Cortex of kidney (tissue), 1 donor: ENCODE measurements at places on chromosomes 1 and 21.

GRCh38 chr1:97053268-97053667 is 331.7 kb downstream of the PTBP2 start:
- DNase-seq, result no peak

DNA sequence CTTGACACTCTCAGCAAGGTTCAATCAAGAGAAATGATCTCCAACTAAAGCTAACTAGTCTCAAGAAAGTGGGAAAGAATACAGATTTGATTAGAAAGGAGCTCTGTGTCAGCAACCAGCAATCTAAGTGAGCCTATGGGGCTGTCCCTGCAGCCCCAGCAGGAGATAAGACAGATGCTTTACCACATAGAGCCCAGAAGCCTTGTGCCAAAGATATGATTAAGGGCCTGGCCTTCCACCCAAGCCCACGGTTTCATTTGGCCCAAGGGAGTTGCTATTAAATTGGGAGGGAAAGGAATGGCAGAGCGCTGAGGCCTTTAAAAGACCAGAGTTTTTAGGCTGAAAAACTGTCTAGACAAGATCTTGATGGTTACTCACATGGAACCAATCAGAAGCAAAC is 74.8 kb downstream of the HLCS start:
- no peak for DNase-seq

DNA sequence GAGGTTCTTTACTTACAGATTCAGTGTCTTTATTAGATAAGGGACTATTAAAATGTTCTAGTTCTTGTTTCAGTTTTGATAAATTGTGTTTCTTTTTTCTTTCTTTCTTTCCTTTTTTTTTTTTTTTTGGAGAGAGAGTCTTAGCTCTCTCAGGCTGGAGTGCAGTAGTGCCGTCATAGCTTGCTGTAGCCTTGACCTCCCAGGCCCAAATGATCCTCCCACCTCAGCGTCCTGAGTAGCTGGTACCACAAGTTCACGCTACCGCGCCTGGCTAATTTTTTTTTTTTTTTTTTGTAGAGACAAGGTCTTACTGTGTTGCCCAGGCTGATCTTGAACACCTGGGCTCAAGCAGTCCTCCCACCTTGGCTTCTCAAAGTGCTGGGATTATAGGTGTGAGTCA is 76.6 kb downstream of the TMEM200B start:
- no peak for DNase-seq

- no peak for DNase-seq
Measured at GRCh38 chr1:16018749-16019643, 1.2 kb upstream of the HSPB7 start.

GRCh38 chr1:108826081-108826635 is 30.7 kb downstream of the AKNAD1 start:
- no peak for DNase-seq

DNA sequence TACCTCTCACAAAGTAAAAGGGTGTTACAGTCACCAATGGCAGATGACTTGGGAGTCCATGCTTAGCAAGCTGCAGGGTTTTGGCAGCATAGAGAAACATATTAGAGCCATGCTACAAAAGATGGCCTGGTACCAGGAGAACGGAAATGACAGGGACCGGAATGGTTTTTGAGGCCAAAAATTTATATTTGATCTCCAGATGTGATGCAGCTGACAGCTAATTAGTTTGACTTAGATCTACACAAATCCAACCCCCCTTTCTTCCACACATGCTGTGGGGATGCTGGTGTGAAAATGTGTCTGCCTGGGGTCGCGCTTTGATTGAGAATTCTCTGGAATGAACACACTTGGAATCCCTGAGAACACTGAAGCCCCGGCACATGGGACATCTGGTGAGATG is 26.5 kb downstream of the SYF2 start:
- no peak for DNase-seq

DNA sequence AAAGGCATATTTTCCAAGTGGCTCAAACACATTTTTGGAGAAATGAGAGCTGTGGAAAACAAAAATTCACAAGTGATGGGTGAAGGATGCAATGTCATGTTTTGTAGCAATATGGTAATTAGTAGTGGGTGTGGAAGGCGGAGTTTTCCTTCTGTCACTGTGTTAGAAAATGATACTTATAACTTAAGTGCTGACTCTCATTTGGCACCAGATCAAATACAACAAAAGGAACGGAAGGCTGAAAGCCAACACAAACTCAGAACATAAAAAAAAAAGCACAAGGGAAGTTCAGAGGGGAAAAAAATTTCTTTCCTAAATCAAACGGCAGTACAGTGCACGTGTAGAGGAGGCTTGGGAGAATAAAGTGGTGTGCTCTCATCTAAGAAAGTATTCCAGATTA is at the start of gene TNFSF18:
Gene TNFSF18, minus strand, starts transcription at position 77 of the 400 bp plus-strand sequence. Its CDS starts 45 bp downstream, at position 32.
- DNase-seq, result no peak

- DNase-seq, result no peak
Measured at GRCh38 chr1:87951852-87952251, 623.2 kb downstream of the LMO4 start.

DNA sequence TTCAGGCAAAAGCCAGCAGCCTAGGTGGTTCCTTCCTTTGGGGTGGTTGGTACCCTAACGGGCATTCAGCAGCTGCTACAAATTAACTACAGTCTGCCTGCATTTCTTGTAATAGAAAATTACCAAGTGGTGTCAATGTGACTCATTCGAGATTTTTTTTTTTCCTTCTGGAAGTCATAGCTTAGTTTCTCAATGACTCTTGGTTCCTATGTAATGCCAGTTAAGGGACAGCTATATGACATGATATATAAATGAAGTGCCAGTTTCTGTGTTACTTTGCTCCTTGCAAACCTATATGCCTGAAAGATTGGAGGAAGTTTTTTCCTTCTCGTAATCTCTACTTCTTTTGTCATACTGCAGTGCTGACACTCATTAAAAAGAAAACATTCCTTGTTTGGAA is 2.6 kb downstream of the MGST3 start:
- DNase-seq, result no peak

DNA sequence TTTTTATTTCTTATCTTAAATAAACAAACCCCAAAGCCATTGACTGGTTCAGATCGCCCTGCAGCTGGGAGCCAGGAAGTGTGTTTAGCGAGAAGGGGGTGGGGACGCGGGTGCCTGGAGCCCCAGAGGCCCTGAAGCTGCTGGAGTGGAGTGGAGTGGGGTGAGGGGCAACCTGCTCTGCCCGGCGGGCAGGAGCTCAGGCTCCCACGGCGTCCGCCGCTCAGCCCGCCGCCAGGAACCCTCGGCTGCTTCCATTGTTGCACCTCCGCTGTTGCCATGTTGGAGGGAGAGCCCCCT is 673 bp downstream of the PIK3C2B start:
- DNase-seq, result no peak

DNA sequence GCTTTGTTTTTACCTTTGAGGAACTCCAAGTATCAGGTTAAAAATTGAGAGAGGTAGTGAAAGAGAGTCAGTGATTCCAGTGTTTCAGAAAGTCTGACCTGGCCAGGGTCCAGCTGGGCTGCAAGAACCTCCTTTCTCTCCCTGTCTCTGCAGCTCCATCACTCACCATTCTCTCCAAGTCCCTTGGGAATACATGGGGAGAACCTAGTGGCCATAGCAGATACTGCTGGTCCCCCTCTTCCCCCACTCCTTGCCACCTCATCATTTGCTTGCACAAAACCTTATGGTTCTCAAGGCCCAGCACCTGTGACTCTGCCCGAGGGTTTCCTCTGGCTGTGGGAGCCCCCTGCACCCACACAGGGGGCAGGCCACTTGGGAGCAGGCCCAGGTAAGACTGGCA is 279.5 kb downstream of the KIF26B start:
- DNase-seq, result no peak

GRCh38 chr1:196271212-196271947 is 336.9 kb downstream of the KCNT2 start:
- DNase-seq, result no peak

DNA sequence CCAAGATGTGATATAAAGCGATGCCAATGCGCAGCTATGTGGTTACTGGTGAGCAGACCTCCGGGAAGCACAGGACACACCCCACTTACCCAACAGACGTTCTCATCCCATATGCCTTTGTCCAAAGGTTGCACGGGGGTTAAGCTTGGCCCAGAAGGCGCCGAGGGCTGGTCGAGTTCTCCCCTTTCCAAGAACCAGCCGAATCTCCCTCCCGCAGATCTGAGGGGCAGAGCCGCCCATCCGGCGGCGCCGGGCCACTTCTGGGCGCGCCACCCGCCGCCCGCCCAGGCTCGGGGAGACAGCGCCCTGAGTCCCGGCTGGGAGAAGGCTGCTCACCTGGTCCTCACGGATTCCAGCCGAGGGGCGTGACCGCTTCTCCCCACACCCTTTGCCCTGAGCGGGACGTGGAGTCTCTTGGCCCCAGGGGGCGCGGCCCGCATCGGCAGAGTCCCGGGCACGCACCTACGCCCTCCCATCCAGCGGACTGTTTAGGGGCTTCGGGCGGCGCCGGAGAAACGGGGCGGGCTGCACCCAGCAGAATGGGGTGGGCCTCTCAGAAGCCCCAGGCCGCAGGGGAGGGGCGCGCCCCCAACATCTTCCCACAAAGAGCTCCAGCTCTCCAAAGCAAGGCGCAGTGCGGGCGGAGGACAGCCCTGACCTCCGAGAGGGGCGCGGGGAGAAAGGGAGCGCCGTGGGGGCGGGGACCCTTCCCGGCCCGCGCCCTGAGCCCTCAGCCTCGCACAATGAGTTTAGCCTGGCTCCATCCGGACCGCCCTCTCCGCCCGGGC is 615 bp downstream of the GPR161 start:
- DNase-seq, result no peak

DNA sequence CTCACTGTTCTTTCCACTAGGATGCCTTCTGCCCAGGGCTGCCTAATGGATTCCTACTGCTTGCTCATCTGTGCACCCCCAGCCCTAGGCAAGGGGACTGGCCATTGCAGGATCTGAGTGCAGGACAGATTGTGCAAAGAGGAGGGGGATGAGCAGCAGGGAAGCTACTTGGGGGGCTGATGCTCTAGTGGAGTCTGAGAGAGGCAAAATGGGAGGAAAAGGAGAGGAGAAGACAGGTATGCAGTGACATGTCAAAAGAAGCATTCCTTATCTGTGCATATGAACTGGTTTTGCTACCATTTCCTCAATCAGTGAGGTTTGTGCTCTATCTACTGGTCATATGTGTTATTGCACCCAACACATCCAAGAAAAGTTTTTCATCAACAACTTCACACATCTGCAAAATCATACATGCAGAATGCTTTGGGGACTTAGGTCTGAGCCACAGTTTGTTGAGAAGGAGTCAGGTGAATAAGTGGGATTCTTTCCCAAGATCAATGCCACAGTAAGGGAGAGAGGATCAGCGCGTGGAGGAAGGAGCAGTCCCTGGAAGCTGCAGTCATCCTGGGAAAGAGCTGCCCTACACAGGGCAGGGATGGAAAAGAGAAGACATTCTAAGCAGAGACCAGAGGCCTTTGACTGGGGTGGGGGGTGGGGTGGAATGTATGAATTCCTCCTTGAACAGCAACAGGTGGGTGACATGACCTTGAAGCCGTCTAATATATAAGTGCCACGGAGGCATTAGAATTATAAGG is 14.4 kb downstream of the SLC5A9 start:
- DNase-seq, result no peak

GRCh38 chr1:186849271-186849671 is 20.5 kb downstream of the PLA2G4A start:
- no peak for DNase-seq

DNA sequence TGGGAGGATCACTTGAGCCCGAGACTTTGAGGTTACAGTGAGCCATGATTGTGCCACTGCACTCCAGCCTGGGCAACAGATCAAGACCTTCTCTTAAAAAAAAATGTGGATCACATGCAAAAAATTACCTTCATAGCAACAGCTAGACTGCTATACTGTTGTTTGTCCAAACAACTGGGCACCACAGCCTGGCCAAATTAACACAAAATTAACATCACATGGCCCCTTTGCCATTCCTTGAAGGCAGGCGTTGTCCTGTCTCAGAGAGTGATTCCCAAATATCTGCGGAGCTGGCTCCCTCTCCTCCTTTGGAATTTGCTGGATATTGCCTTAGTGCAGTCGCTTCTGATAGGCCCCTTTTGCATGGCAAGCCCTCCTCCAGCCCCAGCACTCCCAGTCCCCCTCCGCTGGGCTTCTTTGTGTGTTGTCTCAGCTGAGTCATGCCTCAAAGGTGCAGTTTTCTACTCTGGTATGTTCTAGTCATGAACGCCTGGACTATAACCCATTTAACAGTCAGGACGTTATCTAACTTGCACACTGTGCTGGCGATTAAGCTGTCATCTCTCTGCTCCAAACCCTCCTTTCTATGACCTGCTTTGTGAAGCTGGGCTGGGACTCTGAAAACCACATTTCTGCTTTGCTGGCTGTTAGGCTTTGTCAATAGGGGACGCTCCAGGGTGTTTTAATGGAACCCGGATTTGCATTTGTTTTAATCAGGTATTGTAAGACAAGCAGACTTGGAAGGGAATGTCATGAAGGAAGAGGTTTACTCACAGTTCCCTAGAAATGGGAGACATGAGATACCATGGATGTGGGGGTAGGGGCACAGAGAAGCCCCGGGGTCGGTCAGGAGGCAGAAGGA is 20.1 kb upstream of the HPCAL4 start:
- no peak for DNase-seq

DNA sequence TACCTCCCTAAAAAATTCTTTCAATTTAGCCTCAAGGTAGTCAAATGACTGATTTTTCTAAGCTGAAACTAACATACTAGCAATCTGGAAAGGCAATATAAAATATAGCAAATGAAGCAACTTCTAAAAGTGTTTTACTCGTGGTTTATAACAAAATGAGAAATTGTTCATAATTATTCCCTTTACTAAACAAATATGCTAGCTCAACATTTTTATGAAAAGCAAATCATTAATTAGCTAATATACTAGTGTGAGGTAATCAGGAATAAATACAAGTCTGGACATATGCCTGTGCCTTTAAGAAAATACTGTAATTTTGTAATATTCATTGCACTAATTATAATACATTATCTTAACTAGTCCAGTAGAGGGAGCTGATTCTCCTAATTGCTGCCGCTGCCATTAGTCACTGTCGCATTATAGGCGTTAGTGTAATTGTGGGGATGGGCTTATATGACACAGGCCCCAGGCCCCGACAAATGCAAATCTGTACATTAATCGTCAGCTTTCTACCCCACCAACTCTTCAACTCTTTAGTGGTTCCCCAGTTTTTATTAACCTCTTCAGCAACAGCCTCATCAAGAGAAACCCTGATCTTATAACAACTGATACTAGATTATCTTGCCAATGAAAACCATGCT is 160.9 kb downstream of the GABPA start:
- DNase-seq, result no peak

- no peak for DNase-seq
Measured at GRCh38 chr1:90509225-90510048, 207.7 kb downstream of the BARHL2 start.

- DNase-seq, result no peak
Measured at GRCh38 chr1:225565847-225566246, 87.1 kb downstream of the ENAH start.
